SHP77 (cell line): ENCODE measurements at places on chromosomes 16 and 17.

DNA sequence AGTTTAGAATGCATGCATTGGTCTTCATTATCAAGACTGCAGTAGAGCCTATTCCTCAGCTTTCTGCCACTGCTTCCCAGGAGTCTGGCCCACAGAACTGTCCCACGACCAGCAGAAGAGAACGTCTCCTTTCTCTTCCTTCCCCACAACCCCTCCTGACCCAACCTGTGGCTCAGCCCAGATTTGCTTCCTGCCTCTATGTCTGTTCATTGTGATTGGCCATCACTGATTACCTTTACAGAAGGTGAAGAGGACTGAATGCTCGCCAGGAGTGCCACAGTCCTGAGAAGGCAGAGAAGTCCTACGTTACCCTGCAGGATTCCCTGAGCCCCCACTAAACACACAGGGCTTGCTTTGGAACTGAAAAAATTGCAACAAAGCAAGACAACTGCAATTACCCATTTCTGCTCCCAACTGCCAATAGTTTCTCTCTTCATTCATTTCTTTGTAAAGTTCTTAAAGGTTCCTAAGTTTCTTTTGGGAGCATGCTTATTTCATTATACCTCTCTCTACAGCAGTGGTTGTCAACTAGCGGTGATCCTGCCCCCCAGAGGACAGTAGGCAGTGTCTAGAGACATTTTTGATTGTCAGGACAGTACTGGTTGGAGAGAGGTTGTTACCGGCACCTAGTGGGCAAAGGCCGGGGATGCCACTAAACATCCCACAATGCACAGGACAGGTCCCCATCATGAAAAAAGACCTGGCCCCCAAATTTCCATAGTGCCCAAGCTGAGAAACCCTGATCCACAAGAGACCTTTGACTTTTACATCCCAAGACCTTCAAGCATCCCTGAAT is 4.5 kb upstream of the NAT9 start:
- peak; percentile 45 for DNase-seq

DNA sequence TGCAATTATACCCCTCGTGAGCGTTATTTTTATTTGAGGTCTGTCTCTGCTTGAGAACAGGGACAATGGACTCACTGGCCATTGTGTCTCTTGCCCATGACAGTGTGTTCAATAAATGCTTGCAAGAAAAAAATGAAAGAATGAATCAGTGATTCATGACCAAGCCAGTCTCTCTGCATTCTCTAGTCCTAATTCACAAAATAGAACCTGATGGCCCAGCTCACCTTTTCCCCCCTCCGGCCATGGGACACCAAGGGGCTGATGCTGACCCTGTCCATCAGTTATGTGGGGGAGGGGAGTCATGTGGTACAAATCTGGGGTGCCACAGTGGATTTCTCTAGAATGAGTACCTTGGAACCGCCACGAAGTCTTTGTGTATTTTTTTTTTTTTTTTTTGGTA is 38.2 kb downstream of the CCDC42 start:
- no peak for DNase-seq

DNA sequence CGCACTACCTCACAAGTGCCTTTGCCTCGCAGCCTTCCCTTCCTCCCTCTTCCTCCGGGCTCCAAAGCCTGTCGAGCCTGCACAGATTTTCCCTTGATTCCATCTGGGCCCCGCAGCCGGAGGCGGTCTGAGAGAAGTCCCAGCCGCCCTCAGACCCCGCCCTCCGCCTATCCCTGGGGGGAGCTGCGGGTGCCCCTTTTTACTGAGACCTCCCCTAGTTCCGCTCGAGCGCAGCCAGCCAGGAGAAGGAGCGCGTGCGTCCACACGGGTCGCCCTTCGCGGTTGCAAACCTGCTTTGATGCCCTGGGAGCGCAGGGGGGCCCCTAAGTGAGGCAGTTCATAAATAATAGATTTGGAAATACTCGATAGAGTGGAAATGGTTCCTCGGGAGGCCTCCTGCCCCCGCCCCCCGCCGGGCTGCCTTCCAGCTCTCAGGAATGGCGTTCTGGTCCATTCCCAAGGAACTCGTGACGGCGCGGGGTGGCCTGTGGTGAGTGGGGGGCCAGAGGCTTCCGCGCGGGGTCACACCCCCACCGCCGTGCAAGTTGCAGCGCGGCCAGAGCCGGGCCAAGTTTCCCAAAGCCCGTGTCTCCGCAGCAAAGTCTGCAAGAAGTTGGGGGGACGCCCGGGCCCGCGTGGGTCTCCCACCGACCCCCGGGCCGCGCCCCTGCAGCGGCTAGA is 610 bp downstream of the C16orf74 start:
- no peak for DNase-seq

GRCh38 chr17:5587438-5588032 is 3.2 kb upstream of the NLRP1 start:
- peak; percentile 85 for DNase-seq

DNA sequence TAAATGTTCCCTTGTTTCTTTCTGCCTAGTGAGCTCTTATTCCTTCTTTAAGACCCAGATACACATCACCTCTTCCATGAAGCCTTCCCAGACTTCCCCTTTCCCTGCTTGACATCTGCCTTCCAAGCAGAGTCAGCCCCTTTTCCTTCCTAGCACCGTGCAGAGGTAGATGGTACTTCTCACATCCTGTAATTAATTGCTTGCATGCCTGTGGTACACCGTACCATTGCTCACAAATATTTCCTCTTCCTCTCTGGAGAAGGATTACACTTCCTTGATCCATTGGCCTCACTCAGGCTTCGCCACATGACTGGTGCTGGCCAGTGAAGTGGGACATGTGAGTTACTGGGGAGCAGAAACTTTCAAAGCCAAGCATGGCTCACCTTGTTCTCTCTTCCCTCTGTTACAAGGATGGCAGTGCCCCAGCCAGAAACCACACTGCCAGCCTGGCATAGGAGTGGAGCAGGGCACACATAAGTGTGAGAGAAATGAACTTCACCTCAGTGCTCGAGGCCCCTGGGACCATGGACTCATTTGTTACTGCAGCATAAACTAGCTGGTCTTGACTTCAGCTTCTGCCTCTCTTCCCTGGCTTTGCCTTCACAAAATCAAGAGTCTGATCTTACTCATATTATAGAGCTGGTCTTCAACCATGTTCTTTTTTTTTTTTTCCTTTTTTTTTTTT is 44.0 kb downstream of the SOST start:
- no peak for DNase-seq

DNA sequence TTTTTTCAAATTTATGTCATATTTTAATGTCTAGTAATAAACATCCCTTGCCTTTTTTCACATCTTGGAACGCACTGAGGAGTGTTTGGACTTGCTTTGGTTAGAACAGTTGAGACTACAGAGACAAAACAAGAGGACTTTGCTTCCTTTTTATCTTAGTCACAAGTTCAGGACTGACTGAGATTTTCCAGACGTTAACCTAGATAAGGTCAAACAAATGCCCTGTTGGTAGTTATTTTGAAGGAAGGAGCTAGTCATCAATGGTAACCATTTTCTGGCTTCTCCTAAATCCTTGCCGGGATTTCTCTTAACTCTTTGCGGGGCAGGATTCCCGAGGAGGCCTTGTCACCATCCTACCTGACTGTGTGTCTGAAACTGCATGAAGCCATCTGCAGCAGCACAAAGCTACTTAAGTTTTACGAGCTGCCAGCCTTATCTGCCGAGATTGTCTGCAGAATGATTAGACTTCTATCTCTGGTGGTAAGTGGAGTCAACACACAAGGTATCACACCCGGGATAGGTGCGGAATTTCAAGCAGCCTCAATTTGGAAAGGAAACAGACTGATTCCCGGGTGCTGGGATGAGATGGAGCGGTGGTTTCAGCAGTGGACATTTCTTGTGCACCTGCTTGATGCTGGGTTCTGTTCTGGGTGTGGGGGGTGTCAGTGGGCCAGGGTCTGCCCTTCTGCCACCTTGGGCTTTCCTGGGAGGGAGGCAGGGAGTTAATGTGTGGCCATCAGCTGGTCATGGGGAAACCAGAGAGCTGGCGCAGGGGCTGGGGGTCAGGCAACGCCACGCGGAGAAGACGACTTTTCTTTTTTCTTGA is 48.3 kb downstream of the RNF213 start:
- no peak for DNase-seq

GRCh38 chr17:78374189-78374588 is 4.3 kb upstream of the PGS1 start:
- DNase-seq = no peak

GRCh38 chr16:48287239-48287638 is 39.9 kb upstream of the ABCC11 start:
- no peak for DNase-seq

GRCh38 chr16:12471383-12471782 is 332.3 kb downstream of the CPPED1 start:
- DNase-seq = no peak
